ENCODE measurements at places on chromosomes 3 and 15.
A peak's percentile ranks its signal among the peaks of the same experiment; 100 is the strongest.

DNA sequence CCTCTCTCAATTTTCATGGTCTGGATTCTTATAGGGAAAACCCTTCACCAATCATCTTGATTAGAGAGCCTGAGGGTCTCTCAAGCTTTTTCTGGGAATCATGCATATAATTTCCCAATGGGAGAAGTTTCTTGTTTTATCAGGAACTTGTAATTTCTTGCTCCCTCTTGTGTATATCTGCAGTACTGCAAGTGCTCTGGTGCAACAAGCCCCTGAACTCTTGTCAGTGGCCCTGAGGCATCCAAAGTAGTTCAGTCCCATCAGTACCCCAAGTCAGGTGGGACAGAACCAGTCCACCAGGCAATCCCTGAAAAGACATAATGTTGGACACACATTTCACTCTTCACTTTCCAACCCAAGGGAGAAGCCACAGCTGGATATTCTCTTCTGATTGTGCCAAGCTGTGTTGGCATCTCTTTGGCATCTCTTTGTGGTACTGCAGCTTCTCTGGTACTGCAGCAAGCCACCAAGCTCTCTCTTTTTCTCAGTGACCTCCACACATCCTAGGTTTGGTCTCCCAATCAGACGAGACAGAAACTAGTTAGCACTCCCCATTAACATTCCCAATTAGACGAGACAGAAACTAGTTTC lies 214.5 kb downstream of the ZIC4 start:
- DNase-seq, result peak; percentile 43

DNA sequence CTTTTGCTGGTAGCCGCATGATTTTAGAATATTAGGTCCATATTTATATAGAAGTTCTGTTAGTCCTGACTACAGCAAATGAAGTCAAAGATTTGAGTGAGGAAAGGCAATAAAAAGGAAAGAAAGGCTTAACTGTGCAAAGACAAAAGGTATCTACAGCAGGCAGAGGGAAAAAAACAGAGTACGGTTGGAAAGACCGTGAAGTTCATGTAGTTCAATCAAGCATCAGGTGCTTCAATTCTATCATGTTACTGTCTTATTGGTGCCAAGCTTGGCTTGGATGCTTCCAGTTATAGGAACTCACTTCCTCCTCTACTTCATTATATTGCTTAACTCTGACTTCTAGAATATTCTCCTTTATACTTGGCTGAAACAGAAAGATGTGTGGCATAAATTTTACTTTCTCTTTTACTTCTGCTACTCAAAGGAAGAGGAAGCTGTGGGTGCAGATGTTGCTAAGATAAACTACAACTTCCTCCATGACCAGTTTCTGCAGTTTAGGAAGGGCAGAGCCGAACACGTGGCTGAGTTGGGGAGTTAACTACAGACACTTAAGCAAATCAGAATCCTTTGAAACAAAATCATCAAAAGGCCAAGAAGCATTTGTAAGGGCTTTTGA lies 72.6 kb upstream of the ZBED2 start:
- no peak for DNase-seq

GRCh38 chr15:40693904-40694687 lies 878 bp upstream of the RAD51 start:
- DNase-seq, result no peak

GRCh38 chr15:28106294-28107110 lies 7.4 kb upstream of the OCA2 start:
- no peak for DNase-seq

DNA sequence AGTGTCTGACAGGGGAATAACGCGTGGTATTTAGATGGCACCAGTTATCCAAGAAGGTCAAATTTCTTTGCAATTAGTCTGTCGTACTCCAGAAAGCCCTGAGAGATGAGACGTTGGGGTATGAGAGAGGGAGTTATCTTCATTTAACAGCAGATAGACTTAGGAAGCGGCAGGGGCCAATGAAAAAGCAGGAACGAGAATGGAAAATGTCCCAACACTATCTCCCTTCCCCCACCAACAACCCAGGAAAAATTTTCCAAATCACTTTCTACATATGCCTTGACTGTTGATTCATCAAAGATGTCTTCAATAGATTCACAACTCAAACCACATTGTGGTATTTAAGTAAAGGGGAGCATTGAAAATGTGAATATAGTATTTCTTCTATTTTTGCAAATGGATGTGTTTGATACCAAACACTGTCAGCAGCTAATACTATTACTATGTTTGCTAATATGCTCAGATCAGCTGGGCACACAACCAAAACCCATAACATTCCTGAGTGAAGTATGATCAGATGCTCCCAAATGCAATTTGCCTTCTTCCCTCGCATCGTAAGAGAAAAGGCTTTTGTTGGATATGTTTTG lies 13.3 kb upstream of the GREM1 start:
- no peak for DNase-seq

DNA sequence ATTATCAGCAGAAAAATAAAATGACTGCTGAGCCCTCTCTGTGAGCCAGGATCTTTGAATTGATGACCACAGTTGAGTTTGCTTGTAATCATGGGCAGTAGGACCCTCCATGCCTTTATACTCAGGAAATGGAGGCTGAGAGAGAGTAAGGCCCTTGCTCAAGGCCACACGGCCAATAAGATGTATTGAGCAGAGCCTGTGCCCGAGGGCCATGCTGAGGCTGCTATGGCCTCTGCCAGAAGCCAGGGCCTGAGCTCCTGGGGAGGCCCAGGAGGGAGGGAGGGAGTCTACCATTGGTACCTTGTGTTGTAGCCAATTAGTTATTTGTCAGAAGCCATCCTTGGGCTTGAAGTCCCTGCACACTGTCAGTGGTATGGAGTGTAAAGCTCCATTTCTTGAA lies 151.4 kb downstream of the DNAJB8 start:
- DNase-seq, result no peak

DNA sequence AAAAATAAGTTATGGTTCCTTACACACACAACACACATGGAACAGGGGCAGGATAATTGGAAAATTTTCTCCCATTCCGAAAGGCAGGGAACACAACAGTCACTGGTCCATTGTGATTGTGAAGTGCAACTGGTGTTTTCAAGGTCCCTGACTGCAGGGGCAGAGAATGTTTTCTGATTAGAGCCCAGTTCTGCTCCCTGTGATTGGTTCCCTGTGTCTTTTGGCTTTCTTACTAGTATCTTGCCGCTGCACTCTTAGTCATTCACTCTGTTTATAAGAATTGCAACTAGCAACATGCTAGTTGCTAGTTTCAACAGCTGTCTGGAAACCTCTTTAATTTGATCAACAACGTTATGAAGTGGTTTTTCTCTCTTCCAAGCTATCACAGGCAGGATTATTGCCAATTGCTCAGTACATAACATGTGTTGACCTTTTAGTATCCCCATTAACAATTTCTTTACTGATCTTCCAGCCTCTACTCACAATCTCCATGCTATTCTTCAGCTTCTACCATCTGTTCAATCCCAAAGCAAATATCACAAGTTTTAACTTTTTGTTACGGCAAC lies 177.5 kb downstream of the EPHA6 start:
- no peak for DNase-seq

GRCh38 chr15:58958811-58959210 lies 25.3 kb upstream of the SLTM start:
- no peak for DNase-seq

GRCh38 chr3:30227571-30228301 lies 378.7 kb upstream of the TGFBR2 start:
- peak; percentile 72 for DNase-seq

DNA sequence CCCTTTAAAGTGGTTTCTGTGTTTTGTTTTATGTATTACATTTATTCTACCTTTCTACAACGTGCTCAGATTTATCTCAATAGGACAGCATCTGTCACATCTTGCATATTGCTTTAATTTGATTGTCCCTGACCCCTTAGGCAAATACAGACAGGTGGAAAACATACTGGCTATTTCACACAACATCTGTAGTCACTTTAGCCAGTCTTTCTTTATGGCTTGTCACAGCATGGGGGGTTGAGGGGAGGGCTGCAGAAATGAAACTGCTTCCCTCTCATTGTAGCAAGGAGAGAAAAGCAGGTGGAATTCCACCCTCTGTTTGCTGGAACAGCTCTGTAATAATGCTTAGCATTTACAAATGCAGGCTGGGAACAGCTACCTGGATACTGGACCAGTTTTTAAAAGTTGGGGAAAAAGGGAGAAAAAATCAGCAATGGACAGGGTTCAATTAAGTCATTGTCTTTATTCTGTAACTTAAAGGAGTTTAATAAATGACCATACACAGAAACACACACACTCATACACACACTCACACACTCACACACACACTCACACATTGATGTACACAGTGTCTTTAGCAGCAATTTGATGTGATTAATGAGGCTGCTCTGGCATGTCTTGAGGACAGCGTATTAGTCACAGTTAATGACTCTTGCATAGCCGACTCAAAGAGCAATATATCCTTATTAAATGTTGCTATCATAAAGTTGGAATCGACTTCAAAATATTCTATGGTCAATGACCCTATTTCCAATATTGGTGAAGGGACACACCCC lies 283.7 kb upstream of the GBE1 start:
- no peak for DNase-seq

- DNase-seq, result no peak
These were observed 115.8 kb downstream of the NEK10 start for GRCh38 chr3:27253391-27253790.

DNA sequence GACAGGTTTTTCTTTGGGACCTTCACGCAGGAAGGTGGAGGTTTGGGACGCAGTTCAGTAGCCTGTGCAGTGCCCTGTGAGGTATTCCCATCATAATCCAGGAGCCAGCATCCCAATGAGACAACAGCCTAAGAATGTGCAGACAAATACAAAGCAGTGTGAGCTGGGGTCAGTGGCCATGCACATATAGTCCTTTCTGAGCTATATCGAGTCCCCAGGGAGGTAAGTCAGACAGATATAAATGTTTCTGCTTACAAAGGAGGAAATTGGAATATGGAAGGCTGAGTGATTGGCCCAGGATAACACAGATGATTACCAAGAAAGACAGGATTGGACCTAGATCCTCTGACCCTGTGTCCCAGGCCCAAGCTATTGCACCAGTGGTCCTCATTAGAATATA lies 216.6 kb upstream of the TRIM42 start:
- no peak for DNase-seq

GRCh38 chr3:36803091-36803791 lies 38.9 kb upstream of the DCLK3 start:
- no peak for DNase-seq

DNA sequence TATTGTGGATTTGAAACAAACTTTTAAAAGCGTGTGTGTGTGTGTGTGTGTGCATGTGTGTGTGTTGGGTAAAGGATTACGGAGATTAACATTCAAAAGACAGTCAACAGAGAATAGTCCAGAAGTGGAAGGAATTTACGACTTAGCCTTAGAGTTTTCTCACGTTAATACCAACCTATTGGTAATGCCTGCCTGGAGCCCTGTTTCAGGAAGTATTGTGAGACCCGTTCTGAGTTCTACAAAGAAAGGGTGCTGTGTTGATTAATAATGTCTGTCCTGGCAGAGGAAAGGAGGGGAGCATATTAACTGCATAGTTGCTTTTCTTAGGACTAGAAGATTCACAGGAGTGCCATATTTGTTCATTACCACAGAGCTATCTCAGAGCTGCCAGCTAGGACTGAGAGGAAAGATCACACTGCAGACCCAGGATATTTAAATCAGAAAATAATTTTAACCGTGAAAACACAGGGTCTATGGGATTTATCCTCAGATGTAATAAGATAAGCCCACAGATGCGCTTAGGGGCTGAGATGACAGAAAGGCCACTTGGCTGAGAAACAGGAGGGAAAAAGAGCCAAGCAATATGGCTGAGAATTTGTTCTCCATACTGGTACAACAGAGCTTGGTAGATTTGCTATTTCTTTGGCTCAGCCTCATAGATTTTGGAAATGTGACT lies 40.5 kb upstream of the FRMD4B start:
- no peak for DNase-seq

DNA sequence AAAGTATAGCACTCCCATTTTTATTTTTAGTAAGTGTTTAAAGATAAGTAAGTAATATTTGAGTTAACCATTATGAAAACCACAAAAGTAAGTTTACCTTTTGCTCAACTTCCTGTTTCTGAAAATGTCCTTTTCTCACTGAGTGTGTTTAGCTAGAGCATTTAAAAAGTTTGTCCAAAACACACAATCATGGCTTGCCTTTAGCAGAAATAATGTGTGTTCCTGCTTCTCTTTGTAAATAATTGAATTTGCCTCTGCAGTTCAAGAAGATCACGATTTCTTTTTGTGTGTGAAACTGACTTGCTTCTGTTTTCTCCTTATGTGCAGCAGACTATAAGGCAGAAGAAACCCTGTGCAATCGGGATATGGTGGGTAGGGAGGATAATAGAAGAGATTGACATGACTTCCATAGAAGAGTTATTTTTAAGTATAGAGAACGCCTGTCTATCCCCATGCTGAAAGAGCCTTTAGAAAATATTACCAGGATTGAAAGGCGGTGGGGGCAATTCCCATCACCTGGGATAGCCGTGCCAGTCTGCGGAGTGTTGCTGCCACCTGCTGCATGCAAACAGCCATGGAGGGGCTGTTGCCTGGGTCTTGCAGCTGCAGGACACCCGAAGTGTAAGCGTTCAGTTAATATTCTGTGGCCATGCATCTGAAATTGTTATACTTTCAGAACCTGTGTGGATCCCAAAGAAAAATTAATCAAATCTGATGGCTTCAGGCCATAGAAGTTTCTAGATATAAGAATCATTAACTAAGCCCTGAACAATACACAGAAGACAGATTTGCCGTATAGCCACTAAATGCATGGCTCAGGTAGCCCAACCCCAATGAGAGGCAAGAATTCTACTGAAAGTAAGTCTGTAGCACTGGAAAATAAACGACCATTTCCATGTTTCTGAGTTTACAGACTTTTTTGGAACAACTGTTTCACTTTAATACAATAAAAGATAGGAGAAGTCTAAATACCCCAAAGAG lies 2.4 kb upstream of the CD96 start:
- DNase-seq, result peak; percentile 14

GRCh38 chr3:9727041-9727595 lies 4.4 kb upstream of the BRPF1 start:
- DNase-seq, result no peak

DNA sequence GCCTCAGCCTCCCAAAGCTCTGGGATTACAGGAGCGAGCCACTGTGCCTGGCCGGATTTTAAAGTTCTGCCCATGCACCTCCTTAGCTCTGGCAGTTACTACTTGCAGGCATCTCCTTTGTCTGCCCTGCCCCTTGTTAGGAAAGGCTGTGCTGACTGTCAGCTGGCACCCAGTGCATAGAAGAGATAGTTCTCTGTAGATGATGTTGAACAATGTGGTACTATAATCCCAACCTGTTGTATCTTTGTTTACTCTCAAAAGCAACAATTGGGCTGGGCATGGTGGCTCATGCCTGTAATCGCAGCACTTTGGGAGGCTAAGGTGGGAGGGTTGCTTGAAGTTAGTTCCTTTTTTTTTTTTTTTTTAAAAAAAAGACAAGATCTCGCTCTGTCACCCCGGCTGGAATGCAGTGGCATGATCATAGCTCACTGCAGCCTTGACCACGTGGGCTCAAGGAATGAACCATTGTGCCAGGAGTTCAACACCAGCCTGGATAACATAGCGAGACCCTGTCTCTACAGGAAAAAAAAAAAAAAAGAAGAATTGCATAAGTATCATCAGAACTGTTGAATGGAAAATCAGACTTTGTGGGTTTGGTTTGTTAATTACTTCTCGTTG lies 30.6 kb downstream of the FLNB start:
- DNase-seq, result no peak
